ENCODE measurements at places on chromosomes 12 and 14.

GRCh38 chr12:124107351-124107750, 134.3 kb downstream of the ZNF664 start:
- DNase-seq = no peak

DNA sequence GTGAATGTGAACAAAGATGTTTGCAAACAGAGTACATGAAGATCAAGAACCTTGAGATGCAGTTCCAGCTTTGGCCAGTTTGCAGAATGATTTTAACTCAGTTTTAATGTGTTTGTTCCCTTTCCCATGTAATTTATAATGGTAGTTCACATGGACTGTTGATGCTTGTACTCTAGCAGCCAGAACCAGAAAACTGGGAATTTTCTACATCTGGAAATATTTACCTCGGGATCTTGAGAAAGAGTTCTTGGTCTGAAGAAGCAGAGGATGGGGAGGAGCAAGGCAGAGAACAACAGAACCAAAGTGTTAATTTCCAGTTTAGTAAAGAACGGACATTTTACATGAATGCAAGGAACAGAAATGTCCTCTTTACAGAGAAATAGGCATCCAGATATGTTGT, 37.0 kb upstream of the PMCH start:
- DNase-seq = no peak

- peak; percentile 82 for DNase-seq
Measured at GRCh38 chr14:93493054-93493453, 62.3 kb downstream of the UNC79 start.

- DNase-seq = peak; percentile 50
Measured at GRCh38 chr12:11623382-11623781, 26.1 kb upstream of the ETV6 start.

- no peak for DNase-seq
Measured at GRCh38 chr12:6444031-6444430, 724 bp upstream of the CD27 start.

- no peak for DNase-seq
Measured at GRCh38 chr12:21797539-21797938, 23.0 kb upstream of the KCNJ8 start.

DNA sequence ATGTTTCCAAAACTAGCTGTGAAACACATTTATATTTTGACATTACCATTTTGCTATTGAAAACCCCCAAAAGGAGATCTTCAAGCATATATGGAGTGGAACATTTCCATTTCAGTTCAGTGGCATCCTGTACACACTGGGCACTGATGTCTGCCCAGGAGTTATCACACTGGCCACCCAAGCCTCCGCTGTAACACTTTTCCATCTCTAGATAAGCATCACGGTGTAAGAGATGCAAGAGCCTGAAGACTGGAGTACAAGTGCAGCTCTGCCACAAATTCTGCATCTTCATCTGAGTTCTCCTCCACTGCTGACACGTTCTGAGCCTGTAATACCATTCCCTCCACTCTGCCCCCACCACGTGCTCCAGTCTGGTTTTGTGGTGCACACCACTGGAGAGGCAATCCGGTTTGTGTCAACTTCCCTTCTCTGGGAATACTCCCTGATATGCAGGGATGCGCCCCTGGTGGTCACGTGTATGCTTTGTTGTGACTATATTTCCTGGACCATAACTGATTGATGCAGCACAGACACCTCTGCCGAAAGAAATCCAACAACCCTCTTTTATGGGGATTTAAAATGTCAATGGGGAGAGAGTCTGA, 12.7 kb downstream of the SPTLC2 start:
- DNase-seq = peak; percentile 81

GRCh38 chr12:20420557-20420956, 52.2 kb downstream of the PDE3A start:
- no peak for DNase-seq

GRCh38 chr14:29900609-29901350, 26.9 kb downstream of the PRKD1 start:
- no peak for DNase-seq

DNA sequence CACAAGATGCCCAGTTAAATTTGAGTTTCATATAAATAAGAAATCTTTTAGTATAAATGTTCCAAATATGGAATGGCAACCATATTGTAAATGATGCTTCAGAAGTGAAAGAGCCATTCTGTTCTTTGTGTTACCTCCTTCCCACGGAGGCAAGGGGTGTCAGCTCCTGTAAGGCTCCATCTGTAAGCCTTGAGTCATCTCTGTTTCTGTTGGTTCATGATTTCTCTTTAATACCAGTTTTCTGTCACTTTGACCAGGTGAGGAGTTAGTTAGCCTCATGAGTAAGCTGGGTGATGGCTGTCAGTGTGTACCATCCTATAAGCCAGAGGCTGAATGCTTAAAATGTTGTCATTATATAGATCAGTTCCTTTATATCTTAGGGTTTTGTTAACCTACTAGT, 61.9 kb downstream of the TMEM30B start:
- DNase-seq = no peak

- peak; percentile 77 for DNase-seq
Measured at GRCh38 chr14:21039585-21040369, 2.4 kb upstream of the RNASE7 start.

All from suppressor macrophage (primary cell).